NCI-H1048 (cell line): ENCODE measurements at places on chromosomes 4 and X.

DNA sequence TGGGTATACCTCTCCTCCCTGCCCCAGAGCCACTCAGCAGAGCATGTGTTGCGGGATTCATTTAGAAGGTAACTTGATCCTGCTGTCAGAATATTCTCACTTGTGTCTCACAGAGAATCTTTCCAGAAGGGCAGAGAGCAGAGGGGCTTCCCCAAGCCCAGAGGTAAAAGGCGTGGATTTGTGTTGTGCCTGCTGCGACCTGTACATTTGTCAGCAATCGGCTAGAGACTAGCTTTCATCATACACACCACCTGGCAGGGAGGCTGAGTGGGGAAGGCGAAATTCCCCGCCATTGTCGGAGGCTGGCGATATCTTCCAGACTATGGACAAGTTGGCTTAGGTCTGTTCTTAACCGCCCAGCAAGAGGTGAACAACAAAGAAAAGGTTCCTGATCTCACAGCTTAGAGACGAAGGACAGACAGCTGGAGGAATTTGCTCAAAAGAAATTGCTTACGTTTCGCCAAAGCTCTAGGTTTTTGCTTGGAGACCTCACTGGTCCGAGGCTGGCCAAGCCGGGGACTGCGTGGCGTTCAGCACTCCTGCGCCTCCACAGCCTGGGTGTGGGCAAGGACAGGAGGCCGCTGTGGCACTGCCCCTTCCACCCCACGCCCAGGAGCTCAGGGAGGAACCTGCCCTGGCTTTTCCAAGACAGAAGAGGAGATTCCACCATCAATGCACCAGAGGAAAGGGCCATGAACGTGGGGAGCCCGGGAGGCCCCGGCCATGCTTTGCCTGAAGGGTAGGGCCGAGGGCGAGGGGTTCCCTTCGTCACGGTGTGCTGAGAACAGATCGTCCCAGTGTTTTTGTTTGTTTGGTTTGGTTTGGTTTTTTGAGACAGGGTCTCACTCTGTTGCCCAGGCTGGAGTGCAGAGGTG is 69.4 kb downstream of the DCTD start:
- no peak for DNase-seq

DNA sequence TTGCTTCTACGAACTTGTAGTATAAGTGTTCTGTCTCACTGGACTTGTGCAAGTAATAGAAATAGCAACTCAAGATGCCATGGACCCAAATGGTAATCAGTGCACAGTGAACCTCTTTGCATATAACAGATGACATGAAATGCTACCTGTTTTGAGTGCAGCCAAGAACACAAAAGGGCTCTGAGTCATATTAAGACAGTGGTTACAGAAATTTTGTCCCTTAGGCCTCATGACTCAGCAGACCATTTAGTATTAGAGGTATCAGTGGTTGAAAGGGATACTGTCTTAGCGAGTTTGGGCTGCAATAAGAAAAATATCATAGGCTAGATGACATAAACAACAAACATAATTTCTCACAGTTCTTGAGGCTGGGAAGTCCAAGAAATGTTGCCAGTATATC is 502.9 kb upstream of the PCDH10 start:
- DNase-seq = no peak

- DNase-seq = no peak
Measured at GRCh38 chr4:70533791-70534190, 15.4 kb downstream of the AMTN start.

- DNase-seq = no peak
Measured at GRCh38 chr4:71711985-71712348, 71.9 kb downstream of the GC start.

DNA sequence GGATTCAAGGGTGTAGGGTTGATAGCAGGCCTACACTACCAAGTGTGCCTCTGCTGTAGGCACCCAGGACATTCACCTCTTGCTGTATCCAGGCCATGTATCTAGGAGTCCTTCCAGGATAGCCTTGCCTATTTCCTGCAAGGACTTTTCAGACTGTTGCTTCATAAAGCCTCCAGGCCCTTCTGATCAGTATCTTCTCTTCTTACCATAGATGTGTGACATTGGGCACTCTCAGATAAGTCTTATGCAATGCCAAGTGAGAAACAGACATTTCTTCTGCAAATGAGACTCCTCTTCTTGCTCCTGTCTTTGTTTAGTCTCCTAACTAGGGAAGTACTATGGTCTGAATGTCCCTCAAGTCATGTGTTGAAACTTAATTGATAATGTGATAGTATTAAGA is 386.8 kb downstream of the ANKRD50 start:
- no peak for DNase-seq

DNA sequence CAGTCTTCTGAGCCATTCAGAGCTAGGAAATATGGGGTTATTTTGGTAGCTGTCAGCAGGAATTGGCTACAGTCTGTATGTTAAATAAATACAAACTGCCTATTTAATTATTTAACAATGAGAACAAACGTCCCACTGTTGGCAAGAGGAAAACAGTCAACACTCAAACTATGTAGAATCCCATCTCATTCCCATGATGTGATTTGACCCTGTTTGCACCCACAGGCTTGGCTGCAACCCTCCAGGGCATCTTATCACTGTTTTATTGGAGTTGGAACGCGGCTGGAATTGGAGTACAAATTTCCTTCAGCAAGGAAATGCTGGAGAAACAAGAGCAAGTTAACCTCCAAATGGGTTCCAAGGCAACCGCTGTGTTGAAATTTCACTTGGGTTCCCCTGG is 124.0 kb downstream of the KIT start:
- DNase-seq = no peak

- no peak for DNase-seq
Measured at GRCh38 chr4:6674500-6675149, 19.1 kb upstream of the S100P start.

GRCh38 chr4:133152330-133152821 is 3.3 kb downstream of the PCDH10 start:
- DNase-seq = no peak

DNA sequence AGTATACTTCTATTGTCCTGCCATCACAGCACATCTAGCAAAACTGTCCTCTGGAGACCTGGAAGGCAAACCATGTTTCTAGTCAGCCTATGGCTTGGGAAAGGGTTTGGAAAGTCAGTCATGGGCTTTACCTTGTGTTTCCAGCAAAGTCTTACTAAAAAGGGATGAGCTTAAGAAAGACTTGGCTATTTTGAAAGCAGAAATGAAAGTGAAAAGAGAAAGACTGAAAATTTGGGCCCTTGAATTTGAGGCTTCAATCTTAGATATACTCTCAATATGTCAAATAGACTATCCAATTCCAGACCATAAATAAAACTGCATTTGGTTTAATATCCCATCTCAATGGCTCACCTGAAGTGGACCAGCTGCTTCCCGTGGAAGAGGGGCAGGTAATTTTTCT is 127.9 kb downstream of the ZNF330 start:
- DNase-seq = no peak

GRCh38 chrX:131789664-131790063 is 233.4 kb upstream of the STK26 start:
- DNase-seq = no peak

- no peak for DNase-seq
Measured at GRCh38 chr4:86358257-86358656, 1.6 kb downstream of the MAPK10 start.

- DNase-seq = no peak
Measured at GRCh38 chr4:189206953-189207352, 733.7 kb upstream of the FRG1 start.

- DNase-seq = no peak
Measured at GRCh38 chr4:1413687-1414479, 7.6 kb upstream of the NKX1-1 start.

- DNase-seq = no peak
Measured at GRCh38 chr4:153506341-153507309, 40.5 kb downstream of the TMEM131L start.

DNA sequence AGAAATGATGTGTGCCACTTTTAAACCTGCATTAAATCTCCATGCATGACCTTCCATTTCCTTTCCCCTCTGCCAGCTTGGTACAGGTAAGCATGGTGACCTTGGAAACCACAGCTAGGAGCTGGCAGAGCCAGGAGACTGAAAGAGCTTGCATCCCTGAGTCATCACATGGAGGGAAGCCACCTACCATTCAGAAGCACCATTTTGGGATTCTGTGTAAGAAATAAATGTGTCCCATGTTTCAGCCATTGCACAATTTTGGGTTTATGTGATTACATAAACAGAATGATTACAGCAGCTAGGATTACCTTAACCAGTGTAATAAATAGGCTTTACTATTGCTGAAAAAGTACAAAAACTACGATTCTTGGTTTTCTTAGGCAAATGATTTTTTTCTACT is 17.3 kb upstream of the CCDC149 start:
- no peak for DNase-seq

DNA sequence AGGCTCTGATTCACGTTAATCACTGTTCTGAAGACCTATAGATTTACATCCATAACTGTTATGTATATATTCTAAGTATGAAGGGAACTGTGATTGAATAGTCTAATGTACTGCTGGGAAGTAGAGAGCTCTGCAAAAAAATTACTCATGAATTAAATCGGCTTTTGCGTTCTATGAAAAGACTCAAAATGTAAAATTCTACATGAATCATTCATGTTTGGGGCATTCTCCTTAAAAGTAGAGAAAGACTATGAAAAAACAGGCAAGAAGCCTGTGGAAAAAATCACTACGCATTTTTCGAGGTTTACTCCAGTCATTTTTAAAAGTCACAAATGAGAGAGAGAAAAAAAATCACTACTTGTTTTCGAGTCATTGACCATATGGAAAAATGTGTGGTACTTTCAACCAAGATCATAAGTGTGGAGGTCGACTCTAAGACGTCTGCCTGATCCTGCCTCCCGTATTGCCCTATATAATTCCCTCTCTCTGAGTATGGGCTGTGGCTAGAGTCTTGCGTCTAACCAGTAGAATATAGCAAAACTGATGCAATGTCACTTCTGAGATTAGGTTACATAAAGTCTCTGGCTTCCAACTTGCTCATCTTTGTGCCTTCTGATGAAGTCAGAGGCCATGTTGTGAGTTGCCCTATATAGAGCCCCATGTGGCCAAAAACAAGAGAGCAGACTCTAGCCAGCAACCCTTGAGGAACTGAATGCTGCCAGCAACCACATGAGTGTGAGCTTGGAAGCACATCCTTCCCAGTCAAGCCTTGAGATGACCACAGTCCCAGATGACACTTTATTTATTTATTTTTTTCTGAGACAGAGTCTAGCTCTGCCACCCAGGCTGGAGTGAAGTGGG is 32.1 kb upstream of the VEGFD start:
- no peak for DNase-seq

GRCh38 chrX:102129473-102129872 is 4.0 kb downstream of the TCEAL2 start:
- no peak for DNase-seq

DNA sequence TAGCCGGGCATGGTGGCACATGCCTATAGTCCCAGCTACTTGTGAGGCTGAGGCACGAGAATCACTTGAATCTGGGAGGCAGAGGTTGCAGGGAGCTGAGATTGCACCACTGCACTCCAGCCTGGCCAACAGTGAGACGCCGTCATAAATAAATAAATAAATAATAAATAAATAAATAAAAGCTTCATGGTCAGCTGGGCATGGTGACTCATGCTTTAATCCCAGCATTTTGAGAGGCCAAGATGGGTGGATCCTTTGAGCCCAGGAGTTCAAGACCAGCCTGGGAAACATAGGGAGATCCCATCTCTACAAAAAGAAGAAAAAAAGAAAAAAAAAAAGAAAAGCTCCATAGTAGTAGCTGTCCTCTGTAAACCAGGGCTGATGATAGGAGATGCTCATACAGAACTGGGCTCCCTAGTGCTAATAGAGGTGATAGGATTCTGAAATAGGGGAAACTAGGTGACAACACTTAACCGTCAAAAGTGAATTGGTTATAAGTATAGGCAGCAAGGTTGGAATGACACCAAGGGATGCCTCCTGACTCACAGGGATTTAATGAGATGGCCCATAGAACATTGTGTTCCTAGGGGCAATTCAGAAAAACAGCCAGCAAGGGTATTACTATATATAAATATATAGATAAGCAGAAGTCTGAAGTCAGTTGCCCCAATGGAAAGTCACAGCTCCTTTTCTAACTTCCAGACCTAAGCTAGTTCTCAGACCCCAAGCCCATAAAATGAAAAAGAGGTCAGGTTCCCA is 41.8 kb upstream of the ARHGEF6 start:
- DNase-seq = no peak

DNA sequence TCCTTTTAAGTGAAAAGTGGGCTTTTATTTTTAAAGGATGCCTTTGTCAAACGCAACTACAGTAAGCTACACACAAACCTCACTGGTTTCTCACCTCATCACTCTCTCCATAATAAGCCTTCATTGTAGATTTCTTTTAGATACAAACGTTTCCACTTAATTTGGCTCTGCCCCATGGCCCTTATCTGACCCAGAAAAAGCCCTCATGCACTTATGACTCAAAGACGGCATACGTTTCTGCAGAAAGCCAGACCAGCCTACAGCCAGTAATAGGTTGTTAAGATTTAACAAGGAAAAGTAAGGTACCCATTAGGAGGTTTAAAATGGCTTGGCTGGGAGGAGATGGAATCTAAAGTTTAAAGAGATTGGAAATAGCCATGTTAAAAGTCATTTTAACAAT is 914.6 kb upstream of the INTU start:
- no peak for DNase-seq

DNA sequence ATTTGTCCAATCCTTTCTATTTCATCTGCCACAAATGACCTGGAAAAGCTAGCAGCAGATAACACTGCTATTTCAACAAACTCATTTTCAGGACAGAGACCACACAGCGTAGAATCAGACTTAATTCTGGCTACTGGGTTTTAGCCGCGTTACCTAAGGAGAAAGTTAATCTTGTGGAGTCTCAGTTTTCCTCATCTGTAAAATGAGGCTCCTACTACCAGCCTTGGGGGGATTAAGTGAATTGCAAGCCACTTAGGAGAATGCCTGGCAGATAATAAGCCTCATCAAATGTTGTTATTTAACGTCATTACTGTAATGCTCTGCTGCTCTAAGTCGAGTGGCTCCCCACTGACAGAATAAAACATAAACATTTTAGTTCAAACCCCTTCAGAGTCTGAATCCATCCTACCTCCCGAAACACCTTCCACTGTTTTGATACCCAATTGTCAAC is 1.4 kb downstream of the CCNI start:
- no peak for DNase-seq

GRCh38 chrX:24424948-24425347 is 40.1 kb upstream of the PDK3 start:
- no peak for DNase-seq

DNA sequence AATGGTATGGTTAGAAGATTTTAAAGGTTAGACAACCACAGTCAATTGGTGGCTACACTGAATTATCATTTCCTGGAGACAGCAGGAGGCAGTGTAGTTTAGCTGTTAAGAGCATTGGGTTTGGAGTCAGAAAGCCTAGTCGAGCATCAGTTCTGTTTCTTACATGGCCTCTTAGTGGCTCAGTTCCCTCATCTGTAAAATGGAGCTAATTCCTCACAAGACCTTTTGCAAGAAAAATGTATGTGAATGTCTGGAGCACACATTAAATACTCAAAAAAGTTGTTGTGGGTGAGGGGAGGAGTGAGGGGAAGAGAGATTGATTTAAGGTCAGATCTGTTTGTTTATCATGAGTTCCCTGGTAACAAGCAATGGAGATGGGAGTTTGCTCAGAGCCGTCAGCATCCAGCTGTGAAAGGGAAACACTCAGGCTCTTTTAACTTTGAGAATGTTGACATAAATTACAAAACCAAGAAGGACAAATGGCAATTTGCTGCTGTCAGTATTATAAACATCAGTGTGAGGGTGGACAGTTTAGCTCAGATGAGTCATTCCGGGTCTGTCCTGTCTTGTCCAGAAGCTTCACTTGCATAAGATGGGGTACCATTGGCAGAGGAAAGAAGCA is 98.2 kb upstream of the PGRMC2 start:
- DNase-seq = no peak

GRCh38 chr4:84235126-84235944 is 263.8 kb downstream of the NKX6-1 start:
- DNase-seq = no peak
